Progenitor cell of endocrine pancreas (in vitro differentiated cells): ENCODE measurements at places on chromosomes 5 and 9. TPM values are rescaled to one million over a fixed set of nuclear protein-coding genes. Genes with fewer than 3 reads are reported as not detected.

- no peaks in the 10 kb centered on the region for H3K36me3 ChIP-seq
- peaks cover 6% of the 10 kb centered on the region for H3K4me1 ChIP-seq
- no peak for DNase-seq
- no peak overlapping the region for H3K4me3 ChIP-seq
- H3K27me3 ChIP-seq, result no peaks in the 10 kb centered on the region
Observed at GRCh38 chr5:40141896-40142295, 537.8 kb upstream of the PTGER4 start.

GRCh38 chr9:18237776-18238175 is 236.2 kb upstream of the ADAMTSL1 start:
- no peak for DNase-seq
- H3K27me3 ChIP-seq, result peaks cover 6% of the 10 kb centered on the region
- no peaks in the 10 kb centered on the region for H3K4me1 ChIP-seq
- no peak overlapping the region for H3K4me3 ChIP-seq
- no peak overlapping the region for H3K27ac ChIP-seq

DNA sequence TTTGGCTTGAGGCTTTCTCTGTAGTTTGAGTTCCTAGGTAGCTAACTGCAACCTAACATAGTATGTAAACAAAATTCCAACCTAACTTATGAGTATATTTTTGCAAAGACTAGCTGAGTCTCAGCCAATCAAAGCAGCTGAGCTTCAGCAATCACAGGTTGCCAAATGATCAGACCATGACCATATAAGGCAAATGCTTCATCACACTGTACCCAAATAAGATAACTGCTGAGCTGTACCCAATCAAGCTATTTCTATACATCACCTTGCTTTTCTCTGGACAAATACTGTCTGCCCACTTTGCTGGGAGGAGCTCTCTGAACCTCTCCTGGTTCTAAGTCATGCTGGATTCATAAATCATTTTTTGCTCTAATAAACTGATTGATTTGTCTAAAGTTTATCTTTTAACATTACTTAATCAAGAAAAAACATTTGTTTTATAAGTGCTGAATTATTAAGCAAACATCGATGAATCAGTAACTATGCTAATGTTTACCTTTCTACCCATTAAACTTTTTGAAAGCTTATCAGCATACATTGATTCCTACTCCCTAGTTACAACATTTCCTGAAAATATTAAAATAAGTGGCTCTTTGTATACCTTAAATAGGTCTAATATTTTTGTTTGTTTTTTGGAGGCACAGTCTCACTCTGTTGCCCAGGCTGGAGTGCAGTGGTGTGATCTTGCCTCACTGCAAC is 129.7 kb upstream of the PCA3 start:
- H3K4me1 ChIP-seq, result peaks cover 12% of the 10 kb centered on the region
- H3K27me3 ChIP-seq, result no peaks in the 10 kb centered on the region
- H3K27ac ChIP-seq, result peak overlapping the region; percentile 16
- DNase-seq, result no peak
- no peaks in the 10 kb centered on the region for H3K36me3 ChIP-seq

DNA sequence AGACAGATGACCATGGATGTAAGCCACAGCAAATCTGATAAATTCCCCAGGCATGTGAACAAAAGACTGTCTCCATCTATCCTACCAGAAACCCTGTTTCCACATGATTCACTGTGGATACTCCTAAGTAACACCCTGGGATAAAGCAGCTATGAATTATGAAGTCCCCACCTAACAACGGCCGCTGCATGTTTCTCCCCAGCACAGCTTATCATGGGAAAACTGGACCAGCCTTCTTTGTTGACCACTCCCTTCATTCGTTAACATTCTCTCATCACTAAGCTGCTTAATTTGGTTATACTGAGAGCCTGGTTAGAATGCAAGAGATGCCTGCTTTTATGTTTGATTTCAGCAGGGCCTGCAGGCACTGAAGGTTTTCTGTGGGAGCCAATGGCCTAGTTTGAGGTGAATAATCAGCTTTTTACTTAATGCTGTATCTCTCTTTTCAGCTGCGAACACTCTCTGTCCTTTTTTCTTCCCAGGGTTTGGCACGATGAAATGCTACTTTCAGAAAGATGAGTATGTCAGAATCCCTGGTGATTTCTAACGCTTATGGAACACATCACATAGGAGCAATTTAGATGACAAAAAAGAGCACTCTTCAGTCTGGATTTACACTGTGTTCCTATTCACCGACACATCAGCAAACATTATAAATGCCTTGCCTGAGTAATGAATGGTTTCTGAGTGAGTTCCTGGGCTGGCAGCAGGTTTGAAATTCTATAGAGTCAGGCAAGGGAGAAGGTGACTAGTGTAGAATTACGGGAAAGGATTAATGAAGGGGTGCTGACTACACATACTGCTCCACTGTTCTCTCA is 318.4 kb upstream of the ZNF608 start:
- no peak overlapping the region for H3K4me3 ChIP-seq
- peaks cover 22% of the 10 kb centered on the region for H3K4me1 ChIP-seq
- DNase-seq, result no peak
- no peaks in the 10 kb centered on the region for H3K27me3 ChIP-seq
- H3K36me3 ChIP-seq, result no peaks in the 10 kb centered on the region

GRCh38 chr9:92439921-92440750 is 15.9 kb upstream of the OMD start:
- no peak for DNase-seq
- no peak overlapping the region for H3K27ac ChIP-seq
- H3K4me3 ChIP-seq, result no peak overlapping the region
- H3K36me3 ChIP-seq, result no peaks in the 10 kb centered on the region

DNA sequence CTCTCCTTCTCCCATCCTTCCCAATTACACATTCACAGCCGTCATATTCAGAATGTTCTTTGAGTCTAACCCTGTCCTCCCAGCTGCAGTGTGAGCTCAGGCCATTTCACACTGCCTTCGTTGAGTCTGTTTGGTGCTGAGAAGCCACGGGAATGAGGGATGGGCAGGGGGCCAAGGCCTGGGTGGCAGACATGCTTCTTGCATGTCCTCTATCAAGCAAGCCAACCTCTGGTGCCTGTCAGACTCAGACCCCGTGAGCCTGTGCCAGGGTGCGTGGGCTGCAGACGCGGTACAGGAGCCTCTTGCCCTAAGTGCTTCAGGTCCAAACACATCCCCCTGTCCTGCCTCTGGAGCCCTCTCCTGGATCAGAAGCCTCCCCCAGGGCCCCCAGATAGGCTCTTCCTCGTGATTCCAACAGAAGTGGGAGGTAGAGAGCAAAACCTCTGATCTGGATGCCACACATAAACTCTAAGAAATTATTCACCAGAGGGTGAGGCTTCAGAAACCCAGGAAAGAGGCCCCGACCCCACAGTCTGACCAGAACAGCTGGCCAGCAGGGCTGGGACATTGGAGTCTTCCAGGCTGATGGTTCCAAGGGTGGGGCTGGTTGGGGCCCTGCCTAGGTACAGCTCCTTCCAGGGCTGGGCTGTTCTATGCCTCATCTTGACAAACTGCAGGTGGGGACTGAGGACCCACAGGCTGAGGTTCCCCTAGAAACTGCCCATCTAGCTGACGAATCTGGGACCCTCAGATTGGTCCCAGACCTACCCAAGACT is 46.7 kb upstream of the CDKN2AIPNL start:
- H3K4me3 ChIP-seq, result no peak overlapping the region
- peaks cover 7% of the 10 kb centered on the region for H3K27me3 ChIP-seq
- no peak for DNase-seq
- no peaks in the 10 kb centered on the region for H3K36me3 ChIP-seq

The FSTL4 gene
- 2.4 and 3.2 TPM in 2 replicates for total RNA-seq

The MCTP1 gene
- total RNA-seq, result 1.7 and 2.1 TPM in 2 replicates

The PLAC8L1 gene
- 1.5 and 2.0 TPM in 2 replicates for total RNA-seq

The SEMA5A gene
- 4.0 and 4.3 TPM in 2 replicates for total RNA-seq

The RPL35 gene
- total RNA-seq, result 1,027 and 1,077 TPM in 2 replicates
